ENCODE measurements at places on chromosomes 5 and 9.
A peak's percentile ranks its signal among the peaks of the same experiment; 100 is the strongest.

DNA sequence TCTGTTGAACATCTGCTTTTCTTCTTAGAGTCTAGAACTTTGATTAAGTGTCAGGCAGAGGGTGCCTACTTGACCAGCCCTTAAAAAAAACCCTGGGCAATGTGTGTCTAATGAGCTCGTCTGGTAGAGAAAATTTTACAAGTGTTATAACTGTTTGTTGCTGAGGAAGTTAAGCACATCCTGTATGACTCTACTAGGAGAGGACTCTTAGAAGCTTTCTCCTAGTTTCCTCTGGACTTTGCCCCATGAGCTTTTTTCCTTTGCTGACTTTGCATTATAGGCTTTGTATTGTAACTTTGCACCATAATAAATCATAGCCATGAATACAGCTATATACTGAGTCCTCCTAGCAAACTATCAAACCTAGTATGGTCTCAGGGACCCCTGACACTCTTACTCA is 39.4 kb downstream of the GNG10 start:
- no peak for DNase-seq

DNA sequence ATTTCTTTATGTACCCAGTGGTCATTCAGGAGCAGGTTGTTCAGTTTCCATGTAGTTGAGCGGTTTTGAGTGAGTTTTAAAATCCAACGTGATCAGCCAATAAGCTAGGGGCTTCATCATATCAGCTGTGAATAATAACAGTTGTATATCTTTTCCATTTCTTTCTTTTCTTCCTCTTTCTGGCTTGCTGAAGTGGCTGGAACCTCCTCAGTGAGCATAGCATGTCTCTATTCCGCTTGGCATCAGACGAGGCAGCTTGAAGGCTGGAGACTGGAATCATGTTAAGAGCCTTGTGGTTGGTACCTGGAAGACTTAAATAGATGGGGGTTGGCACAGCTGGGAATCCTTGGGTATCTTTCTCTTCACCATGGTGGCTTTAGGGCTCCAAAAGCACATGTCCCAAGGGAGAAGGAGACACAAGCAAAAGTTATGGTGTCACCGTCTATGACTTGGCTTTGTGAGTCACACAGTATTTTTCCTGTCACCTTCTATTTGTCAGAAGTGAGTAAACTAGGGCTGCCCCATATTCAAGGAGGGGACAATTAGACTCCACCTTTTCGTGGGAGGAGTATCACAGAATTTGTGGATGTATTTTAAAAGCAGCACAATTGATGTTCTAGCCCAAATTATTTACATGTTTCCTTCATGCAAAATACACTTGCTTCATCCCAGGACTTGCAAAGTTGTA is 38.0 kb upstream of the RETREG1 start:
- no peak for DNase-seq

DNA sequence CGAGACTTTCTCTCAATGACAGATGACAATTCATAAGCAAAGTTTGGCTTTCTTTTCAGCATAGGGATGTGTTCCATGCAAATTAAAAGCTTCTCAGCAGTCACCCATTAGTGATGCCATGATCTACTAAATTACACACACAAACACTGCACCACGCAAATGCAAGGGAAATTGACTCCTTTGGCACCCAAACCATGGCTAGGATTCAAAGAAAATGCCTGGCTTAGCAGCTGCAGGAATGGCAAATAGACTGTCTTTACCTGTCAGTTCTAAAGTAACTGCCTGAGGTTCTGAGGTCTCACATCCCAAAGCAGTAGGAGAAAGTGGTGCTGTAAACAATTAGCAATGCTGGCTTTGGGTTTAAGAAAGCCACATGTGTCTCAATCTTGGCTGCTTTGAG is 108.6 kb upstream of the ATP10B start:
- no peak for DNase-seq

DNA sequence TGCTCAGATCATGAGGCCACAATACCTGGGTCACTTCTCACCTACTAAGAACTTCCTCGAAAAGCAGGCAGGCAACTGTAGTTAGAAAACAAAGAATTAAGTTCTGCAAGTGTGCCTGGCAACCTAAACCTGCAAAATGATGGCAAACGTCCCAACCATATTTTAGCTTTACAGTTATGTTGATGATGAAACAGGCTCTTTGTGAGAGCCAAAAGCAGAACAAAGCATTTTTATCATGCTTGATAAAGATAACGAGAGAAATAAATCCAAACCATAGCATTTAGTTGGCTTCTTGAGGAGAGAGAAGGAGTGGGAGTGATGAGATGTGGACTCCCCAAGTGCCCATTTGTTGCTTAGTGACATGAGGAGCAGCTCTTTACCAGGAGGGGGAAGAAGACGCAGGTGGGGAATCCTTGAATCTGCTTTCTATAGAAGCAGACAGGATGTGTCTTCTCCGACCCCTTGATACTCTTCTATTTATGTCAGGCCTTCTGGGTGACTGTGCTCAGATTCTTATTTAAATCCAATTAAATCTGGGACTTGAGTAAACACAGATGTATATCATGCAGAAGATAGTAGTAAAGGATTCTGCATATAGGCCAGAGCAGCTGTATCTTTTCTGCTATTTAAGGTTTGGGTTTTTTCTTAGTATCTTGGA is 221.2 kb downstream of the TMEM167A start:
- DNase-seq = no peak

DNA sequence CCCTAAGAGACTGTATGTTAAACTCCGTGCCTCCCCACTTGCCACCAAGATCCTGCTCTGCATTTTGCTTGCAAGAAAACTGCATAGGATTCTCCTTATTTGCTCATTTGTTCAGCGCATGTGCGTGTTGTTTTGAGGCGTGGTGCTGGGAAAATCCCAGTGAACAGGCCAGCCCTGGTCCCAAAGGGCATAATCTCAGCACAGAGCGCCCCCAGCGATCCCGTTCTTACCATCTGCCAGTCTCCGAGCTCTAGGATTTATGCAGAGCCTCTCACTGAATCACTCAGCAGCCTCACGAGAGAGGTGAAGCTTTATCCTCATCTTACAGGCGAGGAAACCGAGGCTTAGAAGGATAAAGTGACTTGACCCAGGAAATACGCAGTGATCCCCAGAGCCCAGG is 11.5 kb downstream of the PRRX2 start:
- DNase-seq = no peak

DNA sequence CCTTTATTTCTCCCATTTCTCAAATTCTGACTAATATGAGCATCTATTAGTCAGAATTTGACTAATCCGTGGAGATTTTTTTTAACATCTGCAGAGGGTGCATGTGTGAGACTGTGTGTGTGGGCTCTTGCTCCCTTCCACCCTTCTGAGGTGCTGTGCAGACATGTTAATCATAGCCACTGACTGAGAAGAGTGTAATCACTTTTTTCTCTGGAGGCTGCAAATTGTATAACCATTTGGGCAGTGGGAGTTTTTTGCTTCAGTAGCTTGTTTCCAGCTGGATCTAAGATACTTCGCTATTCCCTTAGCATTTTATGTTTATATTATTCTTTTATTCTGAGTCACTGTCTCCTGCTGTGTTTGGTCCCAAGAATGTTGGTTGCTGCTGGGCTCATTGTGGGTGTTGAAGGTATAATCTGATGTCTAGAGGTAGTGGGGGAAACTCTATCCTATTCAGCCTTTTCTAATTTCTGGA is 66.2 kb downstream of the ARHGEF28 start:
- no peak for DNase-seq

- DNase-seq = no peak
These were observed 36.7 kb upstream of the IZUMO3 start for GRCh38 chr9:24582146-24583126.

DNA sequence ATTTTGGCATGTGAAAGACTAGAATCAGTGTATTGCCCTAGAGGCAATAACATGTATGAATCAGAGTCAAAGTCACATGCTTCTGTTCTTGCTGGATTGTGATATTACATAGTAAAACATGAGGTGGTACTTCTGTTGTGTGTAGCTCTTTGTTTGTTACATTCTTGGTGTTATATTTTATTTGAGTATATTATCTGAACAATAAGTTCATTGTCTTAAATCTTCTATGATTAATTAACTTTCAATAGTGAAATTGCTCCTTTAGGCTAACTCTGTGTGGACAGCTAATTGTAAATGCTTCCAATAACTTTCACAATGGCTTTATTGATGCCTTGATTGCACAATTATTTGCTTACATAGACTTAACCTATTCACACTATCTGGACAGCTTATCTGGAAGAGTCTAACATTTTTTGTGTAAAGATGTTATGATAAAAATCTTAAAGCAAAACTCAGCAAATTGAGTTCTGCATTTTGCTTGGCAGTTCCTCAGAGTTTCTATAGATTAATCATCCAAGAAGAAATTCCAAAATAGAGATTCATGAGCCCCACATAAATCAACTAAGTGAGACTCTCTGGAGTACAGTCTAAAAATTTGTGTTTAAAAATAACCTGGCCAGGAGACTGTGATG is 239.6 kb upstream of the TUSC1 start:
- no peak for DNase-seq

DNA sequence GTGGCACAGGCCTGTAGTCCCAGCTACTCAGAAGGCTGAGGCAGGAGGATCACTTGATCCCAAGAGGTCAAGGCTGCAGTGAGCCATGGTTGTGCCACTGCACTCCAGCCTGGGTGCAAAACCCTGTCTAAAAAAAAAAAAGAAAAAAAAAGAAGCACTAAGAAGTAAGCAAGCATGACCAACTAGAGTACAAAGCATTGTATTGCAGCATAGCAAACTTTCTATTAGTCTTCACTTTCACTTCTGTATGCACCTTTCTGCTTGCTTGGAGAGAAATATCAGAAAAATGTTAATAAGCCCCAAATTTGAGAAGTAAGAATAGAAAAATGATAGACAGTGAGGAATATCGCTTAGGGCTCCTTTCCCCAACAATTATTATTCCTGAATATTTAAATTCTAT is 497.7 kb upstream of the WWC1 start:
- no peak for DNase-seq

DNA sequence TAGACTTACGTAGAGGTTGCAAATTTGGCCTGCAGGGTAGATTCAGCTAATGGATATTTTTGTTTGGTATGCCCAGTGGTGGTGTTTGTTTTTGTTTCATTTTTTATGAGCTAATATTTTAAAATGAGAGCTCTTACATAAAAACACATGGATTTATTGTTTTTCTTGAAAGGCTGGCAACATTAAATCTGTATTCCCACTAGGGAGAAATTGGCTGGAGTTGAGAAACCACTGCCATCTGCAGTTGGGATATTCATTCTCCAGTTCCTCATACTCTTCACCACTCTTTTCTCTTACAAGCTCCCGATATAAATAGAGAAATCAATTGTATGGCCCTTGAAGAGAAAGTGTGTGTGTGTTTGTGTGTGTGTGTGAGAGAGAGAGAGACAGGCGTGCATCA is 143.3 kb downstream of the ALDH1A1 start:
- DNase-seq = no peak

GRCh38 chr5:56640763-56641406 is 174.5 kb upstream of the MAP3K1 start:
- DNase-seq = peak; percentile 48
